ENCODE measurements at places on chromosomes 2 and 18.

DNA sequence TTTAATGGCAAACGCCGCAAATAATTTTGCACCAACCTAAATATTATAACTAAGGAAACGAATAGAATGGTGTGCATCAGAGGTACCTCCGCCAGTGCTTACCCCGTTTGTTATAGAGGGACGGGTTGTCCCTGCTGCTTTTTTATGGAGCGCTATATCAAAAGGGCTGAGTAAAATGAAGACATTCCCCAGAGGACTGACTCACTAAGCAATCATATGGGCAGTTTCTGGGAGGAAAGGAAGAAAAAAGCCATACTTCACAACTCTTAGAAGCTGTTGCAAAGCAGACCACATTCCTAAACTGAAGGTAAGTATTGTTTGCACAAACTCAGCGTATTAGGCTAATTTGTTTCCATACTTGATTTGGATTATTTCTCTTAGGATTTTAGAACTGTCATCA lies 12.9 kb downstream of the ID2 start:
- DNase-seq: peak; percentile 57

DNA sequence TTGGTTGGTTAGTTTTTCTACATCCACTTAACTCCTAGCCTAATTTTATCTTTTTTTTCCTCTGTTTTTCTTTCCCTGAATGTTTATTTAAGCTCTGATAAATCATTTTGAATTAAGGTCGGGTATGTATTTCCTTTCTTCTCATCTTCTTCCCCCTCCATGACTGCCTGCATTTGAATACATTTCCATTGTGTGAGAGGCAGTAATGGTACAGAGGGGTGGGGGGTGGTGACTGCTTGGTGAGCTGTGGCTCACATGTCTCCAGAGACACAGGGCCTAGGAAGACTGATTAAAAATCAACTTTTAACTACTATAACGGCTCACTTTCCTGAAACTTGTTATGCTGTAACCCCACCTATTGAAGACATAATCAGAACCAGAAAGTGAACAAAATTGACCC lies 58.0 kb downstream of the NEDD4L start:
- no peak for DNase-seq

DNA sequence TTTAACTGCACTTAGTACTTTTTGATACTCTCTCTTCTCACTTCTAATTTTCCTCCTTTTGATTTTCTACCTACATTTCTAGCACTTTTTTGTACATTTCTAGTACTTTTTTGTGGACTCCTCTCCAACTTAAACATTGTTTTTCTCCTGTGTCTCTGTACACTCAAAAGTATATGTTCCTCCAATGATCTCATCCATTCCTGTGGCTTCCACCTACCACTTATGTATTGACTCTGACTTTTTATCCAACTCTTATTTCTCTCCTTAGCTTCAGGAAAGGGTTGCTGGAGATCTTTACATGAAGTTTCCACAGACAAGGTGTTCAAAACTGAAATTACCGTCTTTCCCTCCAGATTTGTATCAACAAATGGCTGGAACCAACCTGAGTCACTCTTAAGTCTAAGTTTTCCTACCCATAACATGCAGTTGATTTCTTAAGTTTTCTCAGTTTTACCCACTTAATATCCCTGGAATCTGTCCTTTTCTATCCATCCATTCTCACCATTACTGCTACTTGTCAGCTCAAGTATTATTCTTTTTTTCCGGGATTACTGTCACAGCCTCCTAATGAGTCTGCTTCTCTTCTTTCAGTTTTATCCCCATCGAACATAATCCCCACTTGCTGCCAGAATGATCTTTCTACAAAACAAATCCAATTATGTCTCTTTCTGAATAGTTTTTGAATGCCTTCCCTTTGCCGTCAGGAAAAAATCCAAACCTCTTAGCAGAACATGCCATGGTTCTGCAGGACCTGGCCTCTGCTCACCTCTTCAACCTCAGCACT lies 22.6 kb upstream of the PELI1 start:
- no peak for DNase-seq

DNA sequence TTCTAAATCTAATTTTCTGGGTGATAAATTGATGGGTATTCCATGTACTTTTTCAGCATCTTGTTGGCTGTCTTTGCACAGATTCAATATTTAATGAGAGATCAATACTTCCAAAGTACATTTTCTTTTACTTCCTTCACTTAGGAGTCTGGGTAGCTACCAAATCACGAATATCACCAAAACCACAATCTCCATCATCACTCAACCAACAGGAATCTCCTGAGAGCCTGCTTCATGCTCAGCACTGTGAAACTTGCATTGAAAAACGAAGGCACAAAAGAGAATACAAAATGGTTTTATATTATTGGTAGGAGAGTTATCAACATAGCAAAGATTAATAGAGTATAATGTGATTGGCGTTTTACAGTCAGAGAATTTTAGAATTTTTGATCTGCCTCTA lies 261.5 kb upstream of the DSEL start:
- no peak for DNase-seq

- DNase-seq: no peak
Measured at GRCh38 chr2:106183101-106183696, 10.9 kb downstream of the UXS1 start.

GRCh38 chr2:208854717-208855116 lies 448.1 kb downstream of the PTH2R start:
- DNase-seq: no peak

DNA sequence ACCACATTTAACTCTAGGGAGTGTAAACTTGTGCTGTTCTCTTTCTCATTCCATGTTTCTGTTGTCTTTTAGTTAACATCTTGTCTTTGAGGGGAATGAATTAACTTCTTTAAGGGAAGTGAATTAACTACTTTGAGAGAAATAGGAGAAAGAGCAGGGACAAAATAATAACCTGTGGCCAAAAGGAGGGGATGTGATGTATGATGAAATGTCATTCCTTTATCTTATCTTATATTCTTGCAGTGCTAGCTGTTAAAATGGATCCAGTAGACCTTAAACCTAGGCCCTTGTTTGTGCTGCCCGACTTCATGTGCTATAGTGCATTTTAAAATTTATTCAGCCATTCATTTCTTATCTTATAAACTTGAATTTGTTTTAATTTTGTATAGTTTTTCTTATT lies 18.4 kb downstream of the ABI2 start:
- no peak for DNase-seq

GRCh38 chr2:37378411-37378810 lies 34.0 kb downstream of the QPCT start:
- peak; percentile 88 for DNase-seq

DNA sequence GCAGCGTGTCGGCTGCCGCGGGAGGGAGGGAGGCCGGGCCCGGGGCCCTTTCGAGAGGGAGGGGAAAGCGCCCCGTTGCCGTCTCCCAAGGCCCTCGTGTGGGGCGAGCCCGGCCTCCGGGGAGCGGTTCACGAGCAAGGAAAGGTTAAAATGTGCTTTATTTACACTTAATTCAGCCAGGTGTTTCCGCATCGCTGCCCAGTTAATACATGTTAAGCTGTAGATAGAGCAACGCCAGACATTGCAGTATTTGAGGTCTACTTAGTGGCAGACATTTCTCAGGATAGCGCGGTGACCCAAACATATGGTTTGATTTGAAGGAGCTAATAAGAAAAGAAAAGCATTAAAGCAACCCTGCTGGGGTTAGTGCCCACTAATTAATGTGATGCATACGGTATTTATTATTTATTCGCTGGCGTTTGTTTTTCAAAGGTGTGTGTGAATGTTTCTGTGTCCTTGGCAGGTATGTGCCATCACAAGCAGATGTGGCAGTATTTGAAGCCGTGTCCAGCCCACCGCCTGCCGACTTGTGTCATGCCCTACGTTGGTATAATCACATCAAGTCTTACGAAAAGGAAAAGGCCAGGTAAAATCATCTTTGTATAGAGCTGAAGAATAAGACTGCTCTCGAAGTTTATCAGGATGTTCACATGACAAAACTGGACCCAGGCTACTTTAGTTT lies 571 bp downstream of the EEF1B2 start:
- no peak for DNase-seq

DNA sequence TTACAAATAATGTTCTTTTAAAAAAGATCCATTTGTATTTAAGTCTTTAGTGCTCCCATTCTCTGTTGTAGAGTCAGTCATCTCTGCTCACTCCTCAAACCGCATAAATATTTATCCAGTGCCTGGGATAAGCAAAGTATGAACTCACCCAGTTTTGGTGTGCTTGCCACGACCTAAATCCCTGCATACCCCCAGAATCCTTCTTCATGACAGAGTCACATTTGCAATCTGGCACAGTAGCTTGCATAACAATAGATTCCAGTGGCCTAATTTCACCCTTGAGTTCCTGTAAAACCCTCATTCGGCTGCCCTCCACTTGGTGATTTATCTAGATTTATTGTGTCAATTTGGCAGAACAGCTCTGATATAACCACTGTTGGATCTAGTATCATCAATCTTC lies 92.9 kb downstream of the DTNA start:
- no peak for DNase-seq

- no peak for DNase-seq
Measured at GRCh38 chr18:42659187-42659586, 456.3 kb downstream of the RIT2 start.

DNA sequence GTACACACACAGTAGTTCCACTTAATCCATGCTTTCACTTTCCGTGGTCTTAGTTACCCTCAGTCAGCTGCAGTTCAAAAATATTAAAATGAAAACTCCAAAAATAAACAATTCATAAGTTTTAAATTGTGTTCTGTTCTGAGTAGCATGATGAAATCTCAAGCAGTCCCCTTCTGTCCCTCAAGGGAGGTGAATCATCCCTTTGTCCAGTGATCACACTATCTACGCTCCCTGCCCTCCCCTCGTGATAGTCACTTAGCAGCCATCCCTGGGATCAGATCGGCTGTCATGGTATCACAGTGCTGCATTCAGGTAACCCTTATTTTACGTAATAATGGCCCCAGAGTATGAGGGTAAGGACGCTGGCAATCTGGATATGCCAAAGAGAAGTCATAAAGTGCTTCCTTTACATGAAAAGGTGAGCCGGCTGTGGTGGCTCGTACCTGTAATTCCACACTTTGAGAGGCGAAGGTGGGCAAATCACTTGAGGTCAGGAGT lies 5.8 kb upstream of the RTN4 start:
- peak; percentile 63 for DNase-seq

DNA sequence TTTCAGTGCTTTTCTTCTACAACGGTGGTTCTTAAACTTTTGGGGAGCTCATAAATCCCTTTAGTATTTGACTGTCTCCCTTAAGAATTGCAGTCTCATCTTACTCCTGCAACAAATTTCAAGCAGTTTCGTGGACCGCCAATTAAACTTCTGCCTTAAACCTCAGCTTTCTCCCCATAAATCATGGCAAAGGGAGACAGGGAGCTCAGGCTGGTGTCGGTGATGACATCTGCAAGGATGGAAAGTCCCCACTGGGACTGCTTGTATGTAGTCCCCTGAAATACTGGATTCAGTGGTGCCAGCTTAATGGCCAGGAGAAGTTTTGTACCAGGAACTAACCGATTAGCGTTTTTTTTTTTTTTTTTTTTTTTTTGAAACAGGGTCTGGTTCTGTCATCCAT lies 148.7 kb upstream of the ITGA6 start:
- peak; percentile 83 for DNase-seq

GRCh38 chr18:49447810-49448745 lies 12.4 kb downstream of the DYM start:
- DNase-seq: peak; percentile 61

DNA sequence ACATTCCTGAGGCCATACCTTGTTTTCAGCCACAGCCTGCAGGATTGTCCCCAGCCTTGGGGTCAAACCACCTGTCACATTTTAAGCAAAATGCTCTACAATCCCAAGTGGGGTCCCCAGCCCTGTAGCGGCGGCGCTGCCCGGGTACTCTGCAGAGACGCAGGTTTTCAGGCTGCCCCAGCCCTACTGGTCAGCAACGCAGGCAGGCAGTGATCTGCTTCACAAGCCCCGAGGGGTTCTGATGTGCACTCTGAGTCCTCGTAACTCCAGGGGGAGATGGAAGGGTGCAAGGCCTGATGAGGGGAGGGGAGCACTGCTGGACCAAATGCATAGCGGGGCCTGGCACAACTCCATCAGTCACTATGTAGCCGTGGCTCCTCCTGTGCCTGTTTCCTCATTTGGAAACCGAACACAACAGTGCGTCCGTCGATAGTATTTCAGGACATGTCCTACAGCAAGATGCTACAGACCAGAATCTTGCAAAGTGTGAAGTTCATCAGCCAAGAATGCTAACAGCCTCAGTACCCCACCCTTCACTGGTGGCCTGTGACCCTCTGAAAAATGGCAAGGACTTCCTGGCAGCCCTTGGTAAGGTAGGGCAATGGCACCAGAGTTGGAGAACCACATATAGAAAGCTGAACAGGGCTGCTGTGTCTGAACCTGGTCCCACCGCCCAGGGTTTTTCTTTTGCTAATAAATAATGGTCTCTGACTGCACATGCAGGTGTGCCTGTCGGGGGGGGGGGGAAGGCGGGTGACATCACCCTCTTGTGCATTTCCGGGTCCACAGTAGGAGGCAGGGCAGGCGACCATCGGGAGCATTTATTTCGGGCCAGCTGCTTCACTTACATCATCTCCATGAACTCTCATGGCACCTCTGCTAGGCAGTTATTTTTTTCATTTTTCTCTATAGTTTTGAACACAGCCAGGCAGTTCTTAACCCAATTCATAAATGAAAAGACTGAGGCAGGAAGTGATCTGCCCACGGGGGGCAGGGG lies 50.6 kb upstream of the TFCP2L1 start:
- peak; percentile 46 for DNase-seq

GRCh38 chr2:109257653-109258052 lies 128.6 kb downstream of the SH3RF3 start:
- no peak for DNase-seq

DNA sequence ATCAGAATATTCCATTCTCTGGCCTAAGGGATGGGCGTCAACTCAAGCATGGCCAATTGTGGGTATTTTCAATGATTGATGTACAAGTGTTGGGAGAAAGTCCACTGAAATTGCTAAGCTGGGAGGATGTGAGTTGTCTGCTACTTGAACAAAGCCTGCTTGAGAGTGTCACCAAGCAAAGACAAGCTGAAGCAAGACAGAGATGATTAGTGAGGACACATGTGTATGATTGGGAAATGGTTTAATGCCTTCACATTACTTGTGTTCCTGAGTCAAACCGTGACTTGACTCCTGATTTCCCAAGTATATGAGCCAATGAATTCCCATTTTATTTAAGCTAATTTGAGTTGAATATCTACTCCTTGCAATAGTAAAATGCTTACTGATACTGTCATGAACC lies 23.7 kb upstream of the NRP2 start:
- no peak for DNase-seq

GRCh38 chr2:207188626-207189419 lies 23.1 kb upstream of the KLF7 start:
- peak; percentile 47 for DNase-seq

GRCh38 chr2:122031544-122032263 lies 276.3 kb downstream of the TSN start:
- DNase-seq: no peak
